ENCODE measurements at places on chromosomes 5 and 9.

GRCh38 chr9:95443301-95443700 is 73.5 kb downstream of the PTCH1 start:
- DNase-seq = no peak

DNA sequence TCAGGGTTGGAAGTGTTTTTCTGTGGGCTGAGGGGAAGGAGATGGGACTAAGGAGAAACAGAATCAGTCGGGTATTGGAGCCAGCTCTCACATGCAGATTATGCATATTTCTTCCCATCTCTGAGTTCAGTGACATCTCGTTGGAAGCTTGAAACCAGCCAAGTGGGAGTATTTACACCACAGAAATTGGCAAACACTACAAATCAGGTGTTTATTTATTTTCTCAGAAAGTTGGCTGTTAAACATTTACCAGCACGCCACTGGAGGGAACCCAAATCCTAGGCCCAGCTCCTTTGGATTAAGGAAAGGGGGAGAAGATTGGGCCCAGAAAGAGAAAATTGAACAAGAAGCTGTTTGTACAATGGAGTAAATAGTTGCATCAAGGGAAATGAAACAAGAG is 72.1 kb upstream of the PITX1 start:
- DNase-seq = no peak

DNA sequence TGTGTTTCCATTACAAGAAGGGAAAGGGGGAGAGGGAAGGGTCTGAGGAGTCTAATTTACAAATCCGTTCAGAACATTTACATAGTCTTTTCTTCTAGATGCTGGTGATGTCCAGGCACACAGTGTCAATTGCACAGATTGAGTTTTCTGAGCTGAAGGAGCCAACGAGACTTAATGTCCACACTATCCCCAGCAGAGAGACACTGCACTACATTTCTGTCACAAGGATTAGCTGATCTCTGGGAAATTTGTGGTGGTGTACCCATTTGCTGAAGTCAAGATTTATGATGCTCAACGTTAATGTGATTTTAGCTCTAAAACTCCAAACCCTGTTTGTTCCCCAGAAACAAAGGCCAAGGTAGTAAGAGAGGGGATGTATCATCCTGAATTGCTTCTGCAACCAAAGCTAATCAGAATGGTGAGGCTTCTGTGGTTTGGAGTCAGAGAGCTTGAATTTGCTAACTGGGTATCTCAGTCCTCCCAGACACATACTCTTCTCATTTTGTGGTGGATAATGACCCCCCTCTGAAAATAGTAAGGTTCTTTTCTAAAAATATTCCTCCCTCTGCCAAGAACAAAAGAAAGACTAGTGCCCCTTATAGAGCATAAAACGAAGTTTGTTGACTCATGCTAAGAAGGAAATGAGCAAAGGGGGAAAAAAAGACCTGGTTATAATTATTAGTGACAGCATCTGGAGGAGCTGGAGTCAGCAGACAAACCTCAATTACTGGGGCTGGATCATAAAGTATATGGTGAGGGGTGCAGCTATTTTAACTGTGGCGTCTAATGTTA is 416.9 kb downstream of the PSAT1 start:
- DNase-seq = no peak

GRCh38 chr9:78121488-78121887 is 89.9 kb upstream of the GNAQ start:
- DNase-seq = peak; percentile 76

- no peak for DNase-seq
These were observed 68.1 kb downstream of the FBN2 start for GRCh38 chr5:128469912-128470311.

GRCh38 chr5:56019306-56020272 is 24.8 kb upstream of the IL6ST start:
- DNase-seq = no peak

- no peak for DNase-seq
These were observed 12.8 kb upstream of the TNFAIP8 start for GRCh38 chr5:119343052-119343451.

GRCh38 chr5:154830219-154830595 is 20.2 kb downstream of the FAXDC2 start:
- DNase-seq = no peak

DNA sequence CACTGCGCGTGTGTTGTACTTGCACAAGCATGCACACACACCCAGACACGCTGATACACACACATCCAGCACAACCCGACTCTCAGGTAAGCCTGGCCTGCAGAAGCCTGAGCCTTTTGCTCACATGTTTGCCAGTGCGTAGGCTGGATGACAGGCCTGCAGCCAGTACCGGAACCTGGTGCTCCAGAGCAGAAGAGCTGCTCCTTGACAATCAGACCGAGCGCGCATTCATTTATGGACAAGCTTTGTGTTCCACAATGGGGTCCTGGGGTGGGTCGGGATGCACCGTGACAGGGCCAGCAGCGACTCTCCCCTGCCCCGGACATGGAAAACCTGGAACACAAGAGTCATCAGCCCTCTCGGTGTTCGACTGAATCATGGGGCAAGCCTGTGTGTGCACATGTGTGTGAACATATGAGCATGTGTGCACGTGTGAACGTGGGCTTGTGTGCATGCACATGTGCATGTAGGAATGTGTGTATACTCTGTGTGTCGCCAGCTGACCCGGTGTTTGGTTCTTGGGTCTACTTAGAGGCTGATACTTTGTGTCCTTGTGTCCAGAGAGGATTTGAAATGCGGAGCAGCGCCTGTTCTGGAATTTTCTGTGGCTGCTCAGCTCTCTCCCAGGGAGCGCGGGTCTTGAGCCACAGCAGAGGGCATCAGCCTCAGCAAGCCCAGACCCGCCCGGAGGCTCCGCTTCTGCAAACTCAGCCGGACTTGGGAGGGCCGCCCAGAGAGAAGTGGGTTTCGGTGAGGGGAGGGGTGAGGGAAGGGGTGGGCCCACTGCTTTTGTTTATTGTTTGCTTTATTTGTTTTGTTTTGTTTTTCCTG is 32.2 kb downstream of the IRX4 start:
- DNase-seq = no peak

DNA sequence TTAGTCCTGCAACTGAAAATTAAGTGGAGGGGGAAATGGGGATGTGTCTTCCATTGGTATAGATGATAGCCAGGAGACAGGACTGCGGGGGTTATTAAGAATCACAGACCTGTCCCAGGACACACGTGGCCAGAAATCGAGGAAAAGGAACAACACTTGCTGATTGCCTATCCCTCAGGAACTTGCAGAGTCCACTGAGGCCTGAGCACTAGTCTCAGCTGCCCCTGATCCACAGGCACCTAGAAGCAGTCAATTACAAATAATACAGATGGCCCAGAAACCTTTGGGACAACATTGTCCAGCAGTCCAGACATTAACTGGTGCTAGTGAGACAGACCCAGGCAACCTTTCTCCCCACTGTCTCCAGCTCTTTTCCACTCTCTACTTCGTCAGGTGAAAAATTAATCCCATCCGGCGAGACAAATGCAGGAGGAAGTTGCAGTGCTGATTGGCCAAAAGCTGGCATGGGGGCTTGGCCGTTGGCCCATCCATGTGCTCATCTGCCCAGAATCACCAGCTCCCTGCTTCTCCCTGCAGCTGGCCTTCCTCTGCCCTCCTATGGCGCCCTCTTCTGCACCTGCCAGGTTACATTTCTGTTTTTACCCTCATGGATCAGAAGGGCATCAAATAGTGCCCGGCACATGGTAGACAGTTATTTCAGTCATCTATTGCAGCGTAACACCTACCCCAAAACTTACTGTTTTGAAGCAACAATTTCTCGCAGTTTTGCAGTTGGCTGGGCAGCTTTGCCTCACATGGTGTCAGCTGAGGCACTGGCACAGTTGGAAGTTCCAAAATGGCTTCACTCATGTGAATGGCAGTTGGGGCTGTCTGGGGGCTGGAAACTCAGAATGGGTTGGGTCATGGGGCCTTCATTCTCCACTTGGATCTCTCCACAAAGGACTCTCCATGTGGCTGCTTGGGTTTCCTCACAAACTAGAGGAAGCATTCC is 3.6 kb upstream of the B4GALT1 start:
- DNase-seq = peak; percentile 53

All from epithelial cell of esophagus (primary cell).